Right lobe of liver (tissue), 6 donors: ENCODE measurements at places on chromosomes 2 and 18.

- no peak for DNase-seq
- no peaks in the 10 kb centered on the region for H3K36me3 ChIP-seq
- no peak overlapping the region for H3K27ac ChIP-seq
- no peaks in the 10 kb centered on the region for H3K4me1 ChIP-seq
These were observed 182.1 kb upstream of the CCDC68 start for GRCh38 chr18:55141318-55141717.

DNA sequence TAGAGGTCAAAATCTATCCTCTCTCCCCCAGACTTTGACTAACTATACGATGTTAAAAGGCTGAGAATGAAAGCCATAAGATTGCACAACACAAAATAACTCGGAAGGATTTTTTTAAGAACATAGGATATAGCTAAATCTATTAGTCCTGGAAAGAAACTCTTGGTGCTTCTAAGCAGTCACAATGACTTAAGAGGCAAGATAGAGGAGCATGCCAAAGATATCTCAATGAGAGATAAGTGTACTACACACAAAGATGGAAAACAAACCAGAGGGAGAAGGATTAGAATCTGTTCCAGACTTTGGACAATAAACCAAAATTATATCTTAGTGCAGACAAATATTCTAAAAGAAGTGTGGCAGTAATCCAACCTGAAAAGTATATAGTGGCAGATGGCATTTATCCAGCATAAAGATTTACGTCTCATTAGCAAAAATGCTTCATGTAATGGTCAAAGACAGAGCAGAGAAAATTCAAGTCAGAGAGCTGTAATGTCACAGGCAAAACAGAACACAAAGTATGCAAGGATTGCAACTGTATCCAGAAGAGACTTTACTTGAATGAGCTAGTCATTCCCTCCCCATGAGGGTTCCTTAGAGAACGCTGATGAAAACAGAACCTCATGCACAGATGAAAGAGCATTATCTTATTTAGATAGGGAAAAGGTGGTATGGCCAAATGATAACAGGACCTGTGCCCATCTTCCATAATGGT, 28.8 kb upstream of the EVA1A start:
- no peaks in the 10 kb centered on the region for H3K27me3 ChIP-seq
- no peaks in the 10 kb centered on the region for H3K36me3 ChIP-seq
- no peak overlapping the region for H3K4me3 ChIP-seq
- H3K4me1 ChIP-seq: no peaks in the 10 kb centered on the region

DNA sequence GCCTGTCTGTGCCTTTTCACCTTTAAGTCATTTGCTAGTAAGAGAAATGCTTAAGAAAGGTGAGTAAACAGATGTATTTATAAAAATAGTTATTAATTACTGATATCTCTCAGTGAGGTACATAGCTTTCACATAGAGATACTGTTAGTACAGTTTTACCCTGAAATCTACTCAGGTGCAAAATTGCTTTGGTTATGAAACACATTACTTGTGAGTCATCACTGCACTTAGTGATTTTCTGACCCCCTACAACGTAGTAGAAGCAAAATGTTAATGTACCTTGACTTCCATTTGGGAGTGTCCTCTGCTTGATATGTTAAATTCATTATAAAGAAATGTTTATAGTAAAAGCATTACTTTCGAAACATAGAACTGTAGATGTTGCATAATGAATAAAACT, 6.5 kb downstream of the GLS start:
- no peak overlapping the region for H3K27ac ChIP-seq
- DNase-seq: no peak
- H3K4me1 ChIP-seq: no peaks in the 10 kb centered on the region

GRCh38 chr2:220593526-220593925, 966.1 kb downstream of the SLC4A3 start:
- H3K36me3 ChIP-seq: no peaks in the 10 kb centered on the region
- no peak overlapping the region for H3K4me3 ChIP-seq
- no peak for DNase-seq
- H3K4me1 ChIP-seq: no peaks in the 10 kb centered on the region
- H3K27me3 ChIP-seq: no peaks in the 10 kb centered on the region
- no peak overlapping the region for H3K27ac ChIP-seq

DNA sequence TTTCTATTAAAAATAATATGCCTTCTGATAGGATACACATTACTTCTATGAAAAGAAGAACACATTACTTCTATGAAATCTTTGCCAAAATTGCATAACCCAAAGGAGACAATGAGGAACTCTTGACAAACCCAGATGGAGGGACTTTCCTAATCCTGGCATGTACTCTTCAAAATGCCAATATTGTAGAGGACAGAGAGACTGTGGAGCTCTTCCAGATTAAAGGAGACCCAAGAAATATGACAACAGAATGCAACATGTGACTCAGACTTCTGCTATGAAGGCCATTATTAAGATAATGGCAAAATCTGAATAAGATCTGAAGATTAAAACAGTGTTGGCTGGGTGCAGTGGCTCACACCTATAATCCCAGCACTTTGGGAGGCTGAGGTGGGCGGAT, 22.2 kb downstream of the SOWAHC start:
- peak overlapping the region; percentile 63 for H3K27ac ChIP-seq
- H3K4me1 ChIP-seq: peaks cover 5% of the 10 kb centered on the region
- no peaks in the 10 kb centered on the region for H3K27me3 ChIP-seq
- no peak for DNase-seq
- H3K4me3 ChIP-seq: no peak overlapping the region

GRCh38 chr2:203591642-203592041, 56.5 kb upstream of the RAPH1 start:
- DNase-seq: no peak
- no peaks in the 10 kb centered on the region for H3K4me1 ChIP-seq
- no peaks in the 10 kb centered on the region for H3K36me3 ChIP-seq
- no peak overlapping the region for H3K4me3 ChIP-seq
